ACHN (cell line): ENCODE measurements at places on chromosomes 3 and 15.

DNA sequence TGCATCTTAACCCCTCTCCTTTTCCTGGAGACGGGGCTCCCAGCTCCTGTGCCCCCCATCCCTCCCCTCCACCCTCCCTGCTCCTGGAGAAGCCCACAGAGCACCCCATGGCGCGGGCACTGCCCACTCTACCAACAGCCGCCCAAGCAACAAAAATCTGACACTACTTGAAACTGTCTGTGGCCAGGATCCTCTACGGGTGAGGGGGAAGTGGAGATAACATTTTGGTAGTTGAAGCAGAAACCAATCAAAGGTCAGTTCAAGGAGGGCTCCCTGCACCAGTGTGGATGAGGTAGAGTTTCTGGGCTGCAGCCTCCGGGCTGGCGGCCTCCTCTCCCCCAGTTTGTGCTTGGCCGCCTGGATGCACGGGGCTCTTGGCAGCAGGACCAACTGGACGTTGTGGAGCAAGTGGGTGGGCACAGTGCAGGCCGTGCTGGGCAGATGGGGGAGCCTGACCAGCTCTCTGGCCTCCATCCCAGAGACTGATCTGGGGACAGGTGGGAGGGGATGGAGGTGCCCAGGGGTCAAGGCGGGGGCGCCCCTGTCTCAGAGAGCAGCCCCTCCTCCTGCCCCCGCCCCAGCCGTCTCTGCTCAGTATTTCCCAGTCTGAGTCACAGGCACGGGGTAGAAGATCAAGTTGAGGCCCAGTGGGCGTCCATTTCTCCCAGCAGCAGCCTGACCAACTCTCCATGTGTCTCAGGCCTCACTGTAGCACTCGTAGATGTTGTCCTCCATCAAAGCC lies 12.8 kb downstream of the H1-8 start:
- DNase-seq: no peak

GRCh38 chr3:152511904-152512303 lies 243.2 kb downstream of the MBNL1 start:
- DNase-seq: no peak

DNA sequence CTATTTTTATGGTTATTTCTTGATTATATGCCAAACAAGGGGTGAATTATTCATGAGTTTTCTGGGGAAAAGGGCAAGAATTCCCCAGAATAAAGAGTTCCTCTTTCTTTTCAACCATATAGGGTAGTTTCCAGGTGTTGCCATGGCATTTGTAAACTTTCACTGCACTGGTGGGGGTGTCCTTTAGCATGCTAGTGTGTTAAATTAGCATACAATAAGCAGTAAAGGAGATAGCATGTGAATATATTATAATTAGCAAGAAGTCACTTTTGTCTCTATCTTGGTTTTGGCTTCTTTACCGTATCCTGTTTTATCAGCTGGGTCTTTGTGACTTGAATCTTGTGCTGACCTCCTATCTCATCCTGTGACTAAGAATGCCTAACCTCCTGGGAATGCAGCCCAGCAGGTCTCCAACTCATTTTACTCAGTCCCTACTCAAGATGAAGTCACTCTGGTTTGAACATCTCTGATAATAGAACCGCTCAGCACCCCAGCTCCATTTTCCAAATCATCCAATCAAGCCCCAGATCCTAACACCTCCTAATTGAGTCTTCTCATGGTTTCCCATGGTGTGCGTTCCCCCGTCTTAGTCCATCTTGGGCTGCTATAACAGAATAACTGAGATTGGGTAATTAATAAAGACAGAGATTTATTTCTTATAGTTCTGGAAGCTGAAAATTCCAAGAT lies 3.4 kb upstream of the SELENOT start:
- peak; percentile 49 for DNase-seq

DNA sequence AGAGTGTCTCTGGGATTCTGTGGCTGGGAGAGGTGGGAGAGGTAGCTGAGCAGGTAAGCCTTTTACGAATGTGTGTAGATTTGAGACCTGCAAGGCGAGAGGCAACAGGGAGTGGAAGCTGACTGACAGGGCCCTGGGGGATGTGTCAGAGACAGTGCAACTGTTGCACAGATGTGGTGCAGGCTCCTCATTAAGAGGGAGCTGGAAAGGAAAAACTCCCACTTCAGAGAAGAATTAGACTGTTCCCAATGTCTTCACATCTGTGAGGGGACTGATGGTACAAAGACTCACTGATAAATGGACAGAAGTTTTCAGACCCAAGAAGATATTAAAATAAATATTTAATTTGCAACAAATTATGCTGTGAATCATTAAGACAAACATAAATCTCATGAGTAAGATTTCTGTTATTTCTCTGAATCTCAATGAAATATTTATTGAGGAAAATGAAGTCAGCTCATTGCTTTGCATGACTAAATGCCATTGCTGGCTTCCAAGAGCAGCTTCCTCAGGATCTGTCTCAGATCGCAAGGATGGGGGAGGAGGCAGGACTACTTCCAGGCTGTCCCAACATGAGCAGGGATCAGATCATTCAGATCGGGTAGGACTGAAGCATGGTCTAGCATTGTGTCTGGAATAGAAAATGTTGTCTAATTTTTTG lies 127.3 kb upstream of the ROPN1 start:
- no peak for DNase-seq

- peak; percentile 30 for DNase-seq
Measured at GRCh38 chr15:95368191-95368590, 962.3 kb upstream of the NR2F2 start.

- peak; percentile 56 for DNase-seq
Measured at GRCh38 chr3:147418808-147419701, 9.9 kb downstream of the ZIC1 start.

DNA sequence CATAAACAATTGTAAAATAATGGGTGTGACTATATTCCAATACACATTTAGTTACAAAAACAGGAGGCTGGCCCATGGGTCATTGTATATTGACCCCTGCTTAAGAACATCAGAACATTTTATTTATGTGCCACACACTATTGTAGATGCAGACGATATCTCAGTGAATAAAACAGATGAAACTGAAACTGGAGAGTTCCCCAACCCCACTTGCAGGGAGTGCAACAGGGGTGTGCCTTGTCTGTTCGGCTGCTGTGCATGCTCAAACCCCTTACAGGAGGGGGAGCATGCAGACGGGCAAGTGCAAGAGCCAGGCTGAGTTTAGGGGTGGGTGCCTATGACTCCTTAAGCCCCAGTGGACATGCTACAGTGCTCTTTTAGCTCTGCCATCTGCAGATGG lies 509.6 kb downstream of the IGSF11 start:
- no peak for DNase-seq

- peak; percentile 81 for DNase-seq
Measured at GRCh38 chr3:13484851-13485590, 4.9 kb downstream of the HDAC11 start.

GRCh38 chr3:177487635-177488186 lies 290.4 kb upstream of the TBL1XR1 start:
- no peak for DNase-seq

DNA sequence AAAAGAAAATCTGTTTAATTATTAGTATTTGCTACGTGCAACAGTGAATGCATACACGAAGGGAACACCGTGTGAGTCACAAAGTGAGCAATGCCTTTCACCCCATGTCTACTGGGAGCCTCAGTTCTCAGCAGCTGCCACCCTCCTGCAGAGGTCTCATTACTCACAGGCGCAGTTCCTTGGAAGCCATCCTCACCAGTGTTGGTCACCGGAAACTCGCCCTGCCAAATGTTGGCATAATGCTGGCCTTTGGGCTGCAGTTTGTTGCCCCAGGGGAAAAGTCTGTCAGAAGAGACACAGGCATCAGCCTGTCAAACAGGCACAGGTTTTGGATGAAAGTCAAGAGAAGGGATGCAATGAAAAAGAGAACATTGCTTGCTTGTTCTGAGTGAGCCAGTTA lies 50.1 kb downstream of the SUMF1 start:
- peak; percentile 88 for DNase-seq

DNA sequence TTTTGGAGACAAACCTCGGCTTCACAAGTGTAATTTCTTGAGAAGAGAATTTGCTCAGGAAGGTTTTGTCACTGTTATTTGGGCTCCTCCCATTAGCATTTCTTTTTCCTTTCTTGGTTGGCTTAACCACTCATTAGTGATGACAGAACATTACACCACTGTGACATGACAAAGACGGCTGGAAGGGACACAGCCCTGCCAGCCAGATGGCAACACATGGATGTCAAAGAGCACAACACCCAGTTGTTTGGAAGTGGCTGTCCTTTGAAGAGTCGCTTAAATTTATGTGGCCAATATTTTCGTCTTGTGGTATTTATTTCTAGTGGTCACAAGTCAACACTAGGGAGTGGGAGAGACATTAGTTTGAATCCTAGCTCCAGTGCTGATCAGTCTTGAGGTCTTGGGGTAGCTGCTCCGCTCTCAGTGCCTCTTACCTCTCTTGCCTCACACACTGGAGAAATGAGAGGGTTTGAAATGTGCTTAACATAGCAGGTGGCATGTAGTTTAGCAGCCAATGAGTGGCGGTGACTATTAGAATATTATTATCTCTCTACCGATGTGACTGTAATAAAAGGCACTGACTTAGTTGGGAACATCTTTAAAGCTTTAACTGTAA lies 92.8 kb downstream of the FRMD4B start:
- DNase-seq: no peak

GRCh38 chr3:127033786-127034185 lies 50.9 kb downstream of the PLXNA1 start:
- DNase-seq: no peak

DNA sequence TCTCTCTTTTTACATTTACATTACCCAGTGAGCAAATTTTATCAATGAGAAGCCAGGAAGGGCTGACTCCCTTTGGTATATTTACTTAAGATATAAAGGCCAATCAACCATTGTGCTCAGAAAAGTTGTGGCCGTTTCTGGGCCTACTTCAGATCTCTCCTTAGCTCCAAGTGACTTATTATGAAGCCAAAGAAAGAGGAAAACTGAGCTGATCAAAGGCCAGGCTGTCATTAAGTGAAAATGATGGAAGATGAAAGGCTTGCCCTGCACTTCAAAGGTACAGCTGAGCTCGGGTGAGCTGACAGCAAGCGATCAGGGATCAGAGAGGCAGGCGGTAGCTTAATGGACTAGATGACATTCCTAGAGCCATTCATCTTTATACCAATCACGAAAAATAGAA lies 24.8 kb downstream of the VGLL4 start:
- DNase-seq: no peak

DNA sequence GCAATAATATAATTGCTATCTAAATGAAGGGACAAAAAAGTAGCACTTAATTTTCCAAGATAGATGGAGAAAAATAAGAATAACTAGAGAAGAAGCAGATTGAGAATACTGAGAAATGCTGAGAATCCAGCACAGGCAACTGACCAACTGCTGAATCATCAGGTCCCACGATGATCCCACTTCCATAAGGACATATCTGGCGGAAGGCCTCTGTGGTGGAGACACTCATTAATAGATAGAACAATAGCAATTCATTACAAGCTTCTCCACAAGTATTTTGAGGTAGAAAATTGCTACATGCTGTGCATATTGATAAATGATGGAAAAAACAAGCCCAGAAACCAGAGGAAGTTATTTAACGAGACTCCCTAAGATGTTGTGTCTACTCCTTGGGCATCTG lies 105.9 kb downstream of the DUT start:
- DNase-seq: no peak

DNA sequence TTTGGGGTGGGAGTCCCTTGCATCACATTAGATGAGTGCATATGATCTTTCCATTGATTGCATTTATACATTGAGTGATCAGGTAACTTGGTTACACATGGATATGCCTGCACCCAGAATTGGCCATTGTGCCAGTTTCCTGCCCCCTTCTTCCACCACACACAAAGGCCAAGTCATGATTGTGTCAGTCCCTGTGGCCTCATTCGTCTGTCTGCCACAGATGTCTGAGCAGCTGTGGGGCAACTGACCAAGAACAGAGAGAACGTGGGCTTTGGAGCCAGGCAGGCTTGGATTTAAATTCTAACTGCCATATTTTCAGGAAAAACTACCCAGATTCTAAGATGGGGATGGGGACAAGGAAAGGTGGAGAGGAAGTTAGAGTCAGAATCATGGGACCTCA lies 27.0 kb downstream of the CCNL1 start:
- no peak for DNase-seq

- no peak for DNase-seq
Measured at GRCh38 chr15:52261498-52262242, 33.9 kb downstream of the MYO5C start.

DNA sequence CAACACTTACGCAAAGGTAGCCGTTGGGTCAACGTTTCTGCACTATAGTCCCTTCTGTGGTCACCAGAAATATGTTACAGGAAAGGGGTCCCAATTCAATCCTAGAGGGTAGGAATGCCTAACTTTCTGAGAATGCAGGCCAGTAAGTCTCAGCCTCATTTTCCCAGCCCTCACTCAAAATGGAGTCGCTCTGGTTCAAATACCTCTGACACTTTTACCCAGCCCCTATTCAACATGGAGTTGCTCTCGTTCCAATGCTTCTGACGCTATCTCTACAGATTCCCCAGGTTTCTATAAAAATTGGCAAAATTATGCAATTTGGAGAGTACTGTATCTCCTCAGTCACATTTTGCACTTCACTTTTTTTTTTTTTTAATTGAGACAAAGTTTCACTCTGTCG lies 39.7 kb downstream of the ZNF445 start:
- DNase-seq: no peak

GRCh38 chr3:20185331-20185678 lies 701 bp downstream of the SGO1 start:
- DNase-seq: peak; percentile 24

GRCh38 chr3:176789281-176789705 lies 408.0 kb downstream of the TBL1XR1 start:
- no peak for DNase-seq

GRCh38 chr3:86949850-86950249 lies 41.1 kb downstream of the VGLL3 start:
- DNase-seq: no peak

- no peak for DNase-seq
Measured at GRCh38 chr15:85016275-85016674, 34.6 kb downstream of the PDE8A start.

DNA sequence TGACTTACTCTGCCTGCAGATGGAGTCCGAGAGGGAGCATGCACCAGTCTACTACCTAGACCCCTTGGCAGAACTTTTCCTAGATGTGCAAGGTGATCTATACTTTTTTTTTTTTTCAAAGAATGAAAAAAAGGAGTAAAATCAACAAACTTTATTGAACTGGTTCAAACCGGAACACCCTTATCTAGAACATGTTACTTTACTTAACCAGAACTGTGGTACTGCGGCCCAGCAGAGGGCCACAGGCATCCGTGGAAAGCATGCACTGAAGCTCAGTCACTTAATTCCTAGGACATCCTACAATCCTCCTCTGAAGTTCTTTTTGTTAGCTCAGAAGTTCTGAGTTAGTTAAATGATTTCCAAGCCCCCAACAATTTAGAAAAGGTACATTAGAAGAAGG lies 21.6 kb downstream of the CHAC1 start:
- DNase-seq: no peak

- DNase-seq: no peak
Measured at GRCh38 chr15:28002867-28003266, 96.2 kb downstream of the OCA2 start.

- no peak for DNase-seq
Measured at GRCh38 chr15:69031013-69032001, 16.8 kb downstream of the NOX5 start.
